Stimulated activated CD8-positive, alpha-beta memory T cell treated with anti-CD3 and anti-CD28 coated beads, Interleukin-7, amount 100 ng/mL, for 1 hour (primary cell): ENCODE measurements at places on chromosomes 4 and X.

DNA sequence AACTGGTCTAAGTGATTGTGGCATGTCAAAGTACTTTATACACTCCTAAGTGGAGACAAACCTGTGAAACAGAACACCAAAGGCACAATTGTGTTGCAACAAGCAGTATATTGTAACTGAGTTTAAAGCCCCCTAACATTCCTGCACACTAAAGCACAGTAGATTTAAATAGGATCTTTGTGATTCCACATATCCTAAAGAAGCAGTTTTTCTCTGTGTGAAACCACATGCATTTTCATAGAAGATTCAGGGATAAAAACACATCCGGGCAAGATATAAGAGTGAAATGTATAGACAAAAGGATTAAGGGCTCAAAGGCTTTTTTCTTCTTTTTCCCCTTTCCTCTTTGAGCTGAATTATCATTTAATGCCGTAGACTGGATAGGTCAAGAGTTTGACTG is 82.2 kb downstream of the ANK2 start:
- no peak for DNase-seq

DNA sequence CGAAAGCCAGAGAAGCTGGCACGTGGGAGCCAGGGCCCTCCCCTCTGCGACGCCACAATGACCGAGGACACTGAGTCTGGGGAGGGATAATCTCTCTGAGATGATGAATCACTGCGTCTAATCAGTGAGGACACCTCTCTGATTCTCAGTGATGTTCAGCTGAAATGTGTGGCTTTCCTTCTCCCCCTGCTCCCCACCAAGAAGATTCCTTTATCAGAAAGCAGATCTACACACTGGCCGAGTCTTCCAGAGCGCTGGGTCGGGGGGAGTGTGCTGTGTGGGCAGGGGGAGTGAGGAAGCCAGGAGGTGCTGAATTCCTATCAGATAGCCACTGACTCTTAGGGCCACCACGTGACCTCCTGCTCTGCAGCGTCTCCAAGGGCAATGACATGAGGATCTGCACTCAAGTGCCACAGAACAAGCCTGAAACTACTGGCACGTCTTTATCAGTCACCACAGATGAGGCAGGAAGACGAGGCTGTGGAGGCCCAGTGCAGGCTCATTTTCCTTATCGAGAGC is 89.2 kb downstream of the GATB start:
- no peak for DNase-seq

- DNase-seq = no peak
Measured at GRCh38 chrX:9873360-9873759, 87.1 kb downstream of the SHROOM2 start.

GRCh38 chr4:180449395-180449956 is 1793.7 kb upstream of the TENM3 start:
- no peak for DNase-seq

- DNase-seq = no peak
Measured at GRCh38 chrX:13598877-13599276, 29.5 kb downstream of the EGFL6 start.
